ENCODE measurements at places on chromosomes 11 and 22. TPM values are rescaled to one million over a fixed set of nuclear protein-coding genes. Genes with fewer than 3 reads are reported as not detected.

- DNase-seq: no peak
These were observed 22.3 kb downstream of the ARHGAP1 start for GRCh38 chr11:46677991-46678740.

DNA sequence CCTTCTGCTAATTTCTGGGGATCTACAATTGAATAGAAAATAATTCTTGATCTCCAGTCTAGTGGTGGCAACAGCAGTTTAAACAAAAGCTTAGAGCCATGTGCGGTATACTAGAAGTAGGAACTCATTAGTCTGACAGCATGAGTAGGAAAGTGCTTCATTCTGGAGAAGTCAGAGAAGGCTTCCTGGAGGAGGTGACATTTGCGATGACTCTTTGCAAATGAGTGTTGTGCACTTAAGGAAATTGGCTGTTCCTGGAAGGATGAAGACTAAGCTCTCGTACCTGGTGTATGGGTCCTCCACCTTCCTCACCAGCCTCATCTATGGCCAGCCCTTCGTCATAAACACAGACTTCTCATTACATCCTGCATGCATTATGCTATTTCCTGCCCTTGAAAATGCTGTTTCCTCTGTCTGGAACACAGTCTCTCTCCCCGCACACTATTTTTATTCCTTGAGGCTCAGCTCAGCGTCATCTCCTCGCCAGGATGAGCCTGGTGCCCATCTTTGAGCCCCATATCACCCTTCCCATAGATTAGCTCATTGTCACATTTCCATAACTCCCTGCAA, 132.9 kb downstream of the PKNOX2 start:
- DNase-seq: no peak

DNA sequence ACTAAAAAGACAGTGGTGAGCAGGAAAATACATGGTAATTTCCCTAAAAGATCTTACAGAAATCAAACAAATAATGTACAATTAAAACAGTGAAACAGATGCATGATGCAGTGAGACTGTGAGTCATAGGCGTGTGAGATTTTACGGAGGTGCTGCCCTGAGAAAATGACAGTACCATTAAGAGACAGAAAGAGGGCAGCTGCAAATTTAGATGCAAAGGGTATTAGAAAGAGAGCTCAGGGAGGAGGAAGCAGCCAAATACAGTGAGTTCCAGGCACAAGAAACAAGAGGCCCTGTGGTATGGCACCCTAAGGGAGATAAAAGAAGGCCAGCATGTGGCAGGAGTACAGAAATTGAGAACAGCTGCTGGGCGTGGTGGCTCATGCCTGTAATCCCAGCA, 88.5 kb upstream of the FIBIN start:
- DNase-seq: no peak

GRCh38 chr11:131985846-131986301, 615.5 kb downstream of the NTM start:
- no peak for DNase-seq

- no peak for DNase-seq
These were observed 898.2 kb upstream of the RAG2 start for GRCh38 chr11:37496201-37496600.

DNA sequence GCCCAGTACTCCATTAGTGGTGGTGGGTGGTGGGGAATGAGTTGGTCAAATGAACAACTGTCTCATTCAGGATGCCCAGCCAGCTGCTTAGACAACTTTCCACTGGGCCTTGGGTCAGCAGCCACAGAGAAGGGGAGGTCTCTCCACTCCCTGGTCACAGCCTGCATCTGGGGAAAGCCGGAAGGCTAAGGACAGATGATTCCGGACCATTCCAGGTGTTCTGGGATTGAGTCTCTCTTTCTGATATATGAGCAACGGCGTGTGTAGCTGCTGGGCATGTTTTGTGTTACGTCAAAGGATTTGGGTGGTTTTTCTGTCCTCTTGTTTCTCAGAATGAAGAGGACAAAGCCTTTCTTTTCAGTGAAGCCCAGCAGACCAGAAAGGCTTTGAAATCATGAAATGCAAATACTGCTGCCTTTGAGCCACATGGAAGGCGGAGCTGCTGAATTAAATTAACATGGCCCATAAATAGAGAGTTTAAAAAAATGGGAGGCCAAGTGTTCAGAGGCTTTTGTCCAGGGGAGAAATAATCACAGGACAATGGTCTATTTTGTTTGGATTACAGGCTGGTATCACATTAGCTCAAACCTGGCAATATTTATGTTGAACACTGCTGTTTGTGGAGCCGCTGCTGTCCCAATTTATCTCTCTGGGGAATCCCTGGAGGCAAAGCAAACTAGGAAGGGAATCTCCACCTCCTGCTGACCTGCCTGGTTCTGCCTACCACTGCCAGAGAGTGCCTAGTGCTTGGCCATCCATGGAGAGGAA, 234.4 kb upstream of the E2F8 start:
- DNase-seq: no peak

GRCh38 chr11:133041928-133042882, 490.1 kb downstream of the OPCML start:
- DNase-seq: peak; percentile 19

GRCh38 chr11:16981651-16982194, 32.5 kb downstream of the PLEKHA7 start:
- DNase-seq: peak; percentile 70

GRCh38 chr11:63920126-63920938, 3.4 kb upstream of the RCOR2 start:
- DNase-seq: no peak

DNA sequence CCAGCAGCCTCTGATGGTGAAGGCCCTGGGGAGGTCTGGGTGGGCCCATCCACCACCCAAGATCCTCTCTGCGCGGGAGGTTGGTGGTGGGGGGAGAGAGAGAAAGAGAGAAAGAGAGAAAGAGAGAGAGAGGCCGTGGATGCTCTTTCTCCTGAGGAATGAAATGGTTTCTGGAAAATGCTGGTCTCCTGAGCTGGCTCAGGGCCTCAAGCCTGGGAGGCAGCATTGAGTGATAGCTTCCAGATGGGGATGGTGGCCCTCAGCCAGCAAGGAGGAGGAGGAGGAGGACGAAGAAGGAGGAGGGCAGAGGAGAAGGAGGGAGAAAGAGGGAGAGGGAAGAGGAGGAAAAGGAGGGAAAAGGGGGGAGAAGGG, 4.6 kb downstream of the TSPAN32 start:
- DNase-seq: no peak

DNA sequence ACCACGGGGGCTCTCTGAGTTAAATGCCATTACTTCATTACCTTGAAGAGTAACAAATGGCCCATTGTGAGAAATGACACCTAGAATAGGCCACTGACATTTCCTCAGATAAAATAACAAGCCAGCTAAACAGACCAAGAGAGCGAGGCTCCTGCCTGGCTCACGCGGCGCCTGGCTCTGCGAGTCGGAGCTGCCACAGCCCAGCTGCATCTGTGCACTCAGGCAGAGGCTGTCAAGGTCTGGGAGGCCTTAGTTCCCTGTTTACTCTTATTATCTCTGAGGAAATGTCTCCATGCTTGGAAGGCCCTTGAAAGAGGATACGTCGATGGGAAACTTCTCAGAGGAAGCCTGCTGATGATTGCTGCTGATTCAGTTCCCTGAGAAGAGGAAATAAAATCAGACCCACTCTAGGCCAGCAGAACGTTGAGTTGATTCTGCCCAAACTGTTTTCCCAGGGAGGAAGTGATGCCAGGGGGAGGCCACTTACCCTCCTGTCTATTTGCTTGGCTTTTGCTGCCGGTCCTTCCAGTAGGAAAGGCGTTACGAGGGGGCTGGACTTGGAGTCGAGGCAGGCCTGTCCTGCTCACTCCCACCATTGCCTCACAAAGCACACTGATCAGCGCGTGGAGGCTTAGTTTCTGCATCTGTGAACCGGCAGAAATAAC, 208.8 kb downstream of the TBC1D22A start:
- DNase-seq: peak; percentile 50

- DNase-seq: no peak
These were observed 1458.6 kb upstream of the TENM4 start for GRCh38 chr11:80899381-80899780.

- DNase-seq: no peak
These were observed 112.2 kb upstream of the SYT13 start for GRCh38 chr11:45398325-45398724.

DNA sequence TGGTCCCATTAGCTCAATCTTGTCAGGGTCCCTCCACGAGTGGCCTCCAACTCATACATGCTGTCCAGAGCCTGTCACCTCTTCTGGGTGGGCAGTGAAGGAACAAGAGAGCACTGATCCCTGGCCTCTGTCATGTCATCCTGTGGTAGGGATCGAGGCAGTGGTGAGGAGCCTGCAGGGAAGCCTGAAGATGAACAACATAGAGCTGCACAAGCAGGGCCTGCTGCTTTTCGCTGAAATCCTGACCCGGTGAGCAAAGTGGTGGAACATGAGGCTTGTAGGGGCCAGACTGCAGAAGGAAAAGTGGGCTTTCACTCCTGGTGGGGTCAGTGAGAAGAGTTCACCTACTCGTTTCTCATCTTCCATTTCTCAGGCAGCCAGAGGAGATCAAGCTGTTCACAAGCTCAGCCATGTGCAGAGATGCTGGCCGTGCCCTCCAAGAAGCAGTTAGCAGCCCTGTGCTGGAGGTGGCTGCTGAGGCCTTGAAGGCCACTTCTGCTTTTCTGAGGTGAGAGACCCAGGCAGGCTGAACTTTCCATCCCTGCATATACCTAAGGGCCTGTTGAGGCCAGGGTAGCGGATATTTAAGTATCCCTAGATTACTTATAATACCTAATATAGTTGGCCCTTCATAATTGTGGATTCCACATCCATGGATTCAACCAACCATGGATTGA, 32.9 kb downstream of the MEI1 start:
- DNase-seq: no peak

DNA sequence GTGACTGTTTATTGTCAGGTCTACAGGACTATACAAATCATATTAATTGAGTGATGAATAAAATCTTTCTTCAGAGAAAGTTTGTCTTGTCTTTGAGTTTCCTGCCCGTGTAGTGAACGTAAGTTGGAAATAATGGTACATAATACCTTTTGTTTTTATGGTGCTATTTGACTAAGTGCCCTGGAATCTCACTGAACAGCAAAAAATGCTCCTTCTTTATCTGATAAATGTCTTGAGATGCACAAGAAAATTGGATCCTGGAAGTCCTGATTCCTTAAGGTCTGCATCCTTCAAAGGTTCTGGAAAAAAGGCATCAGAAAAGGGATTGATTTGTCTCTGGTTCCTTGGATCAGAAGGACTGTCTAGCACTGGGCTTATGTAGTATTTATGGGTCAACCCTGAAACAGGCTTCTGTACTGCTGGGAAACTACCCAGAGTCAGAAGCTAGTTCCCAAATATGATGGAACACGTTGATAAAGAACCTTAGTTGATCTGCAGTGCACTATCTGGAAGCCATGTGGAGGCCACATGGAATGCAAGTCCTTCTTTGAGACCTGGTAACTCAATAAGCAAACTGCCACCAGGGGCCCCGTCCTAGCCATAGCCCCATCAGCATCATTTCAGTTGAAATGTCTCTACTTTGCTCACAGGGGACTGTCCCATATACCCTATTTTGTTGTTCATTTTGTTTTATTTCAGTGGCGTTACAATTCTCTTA, 100.6 kb upstream of the CD44 start:
- DNase-seq: no peak

GRCh38 chr11:118167906-118168305, 8.5 kb downstream of the SCN2B start:
- DNase-seq: no peak

DNA sequence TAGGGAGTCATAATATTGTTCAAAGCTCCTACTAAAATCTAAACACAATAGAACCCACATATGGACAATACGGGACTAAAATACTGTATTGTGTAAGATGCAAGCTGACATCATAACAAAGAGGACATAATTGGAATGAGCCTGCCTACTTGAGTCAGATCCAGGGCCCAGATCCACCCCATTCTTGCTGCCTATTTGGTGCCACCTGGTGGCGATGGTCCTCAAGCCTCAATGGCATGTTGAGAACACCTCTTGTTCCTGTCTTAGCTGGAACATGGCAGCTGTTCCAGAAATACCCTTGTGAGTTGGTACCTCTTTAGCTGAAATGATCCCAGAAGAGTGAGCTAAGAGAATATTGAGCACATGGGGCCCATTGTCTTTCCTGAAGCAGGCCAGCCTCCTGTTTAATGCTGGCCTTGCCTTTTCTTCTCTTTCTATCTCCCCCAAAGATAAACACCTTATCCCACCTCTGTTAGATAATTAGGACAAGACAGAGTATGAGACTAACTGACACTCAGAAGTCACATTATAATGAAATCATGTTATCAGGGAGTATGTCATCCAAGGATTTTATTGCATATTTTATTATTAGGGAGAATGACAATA, 680.9 kb upstream of the ANO5 start:
- DNase-seq: peak; percentile 26

- no peak for DNase-seq
These were observed 6.8 kb upstream of the RGL4 start for GRCh38 chr22:23684026-23684425.

DNA sequence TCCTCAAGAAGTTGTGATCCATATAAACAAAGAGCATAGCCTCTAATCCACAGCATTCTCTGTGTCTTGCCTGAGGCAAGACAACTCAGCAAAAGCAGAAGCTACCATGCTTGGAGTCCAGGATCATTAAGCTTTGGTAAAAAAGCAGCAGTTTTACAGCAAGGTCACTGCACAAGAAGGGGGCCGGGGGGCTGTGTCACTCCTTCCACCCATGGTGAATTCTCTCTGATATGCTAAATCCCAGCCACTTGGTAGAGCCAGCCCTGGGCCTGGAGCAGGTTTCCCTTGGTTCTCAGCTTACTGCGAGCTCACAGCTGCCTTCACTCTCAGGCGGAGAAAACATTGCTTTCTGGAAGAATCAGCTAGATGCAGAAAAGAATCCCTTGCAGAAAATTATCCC, 144.7 kb downstream of the TENM4 start:
- no peak for DNase-seq

DNA sequence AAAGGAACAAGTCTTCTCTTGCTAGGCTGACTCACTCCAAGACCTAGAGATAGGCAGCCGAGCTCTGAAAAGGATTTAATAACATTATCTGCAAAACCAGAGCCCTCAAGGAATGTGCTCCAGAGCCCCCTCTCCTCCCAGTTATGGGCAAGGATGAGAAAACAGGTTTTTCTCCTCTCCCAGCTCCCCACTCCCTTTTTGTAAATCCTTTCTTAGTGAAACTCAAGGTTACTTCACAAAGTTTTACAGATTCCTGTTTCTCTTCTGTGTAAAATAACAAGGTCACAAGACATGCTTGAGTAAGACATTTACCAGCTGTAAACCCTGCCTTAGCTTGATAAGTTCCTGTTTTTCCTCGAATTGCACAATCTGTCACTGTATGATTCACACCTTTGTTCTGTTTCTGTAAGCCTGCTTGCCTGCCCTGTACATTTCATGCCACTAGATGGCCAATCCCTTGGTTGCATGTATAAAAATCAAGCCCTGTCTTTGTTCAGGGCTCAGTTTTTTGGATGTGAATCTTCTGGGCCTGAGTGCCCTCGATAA, 489.4 kb downstream of the KCNA4 start:
- peak; percentile 96 for DNase-seq

DNA sequence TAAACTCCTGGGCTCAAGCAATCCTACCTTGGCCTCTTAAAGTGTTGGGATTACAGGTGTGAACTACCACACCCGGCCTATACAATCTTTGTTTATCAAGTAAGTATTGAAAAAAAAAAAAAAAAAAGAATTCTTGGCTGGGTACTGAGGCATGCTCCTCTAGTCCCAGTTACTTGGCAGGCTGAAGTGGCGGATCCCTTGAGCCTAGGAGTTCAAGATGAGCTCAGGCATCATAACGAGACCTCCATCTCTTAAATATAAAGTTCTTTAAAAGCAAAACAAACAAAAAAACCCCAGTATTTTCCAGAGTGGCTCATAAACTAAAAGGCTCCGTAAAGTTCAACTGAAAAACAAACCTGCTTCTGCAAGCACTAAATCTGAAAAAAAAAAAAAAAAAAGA, 50.3 kb upstream of the GAB2 start:
- DNase-seq: no peak

Gene RAB30
- 1.6 TPM for total RNA-seq

Gene PRR33
- total RNA-seq: not detected

Gene UBQLN3
- total RNA-seq: not detected

Gene MS4A7
- total RNA-seq: not detected

Gene GLYATL2
- total RNA-seq: 0.13 TPM

Measured in kidney epithelial cell (primary cell).